ENCODE measurements at places on chromosomes 11 and 22.
A peak's percentile ranks its signal among the peaks of the same experiment; 100 is the strongest.

- no peak for DNase-seq
Measured at GRCh38 chr11:46489656-46490560, 98.3 kb upstream of the CHRM4 start.

GRCh38 chr11:70448983-70449567 is 50.7 kb downstream of the CTTN start:
- DNase-seq: no peak

DNA sequence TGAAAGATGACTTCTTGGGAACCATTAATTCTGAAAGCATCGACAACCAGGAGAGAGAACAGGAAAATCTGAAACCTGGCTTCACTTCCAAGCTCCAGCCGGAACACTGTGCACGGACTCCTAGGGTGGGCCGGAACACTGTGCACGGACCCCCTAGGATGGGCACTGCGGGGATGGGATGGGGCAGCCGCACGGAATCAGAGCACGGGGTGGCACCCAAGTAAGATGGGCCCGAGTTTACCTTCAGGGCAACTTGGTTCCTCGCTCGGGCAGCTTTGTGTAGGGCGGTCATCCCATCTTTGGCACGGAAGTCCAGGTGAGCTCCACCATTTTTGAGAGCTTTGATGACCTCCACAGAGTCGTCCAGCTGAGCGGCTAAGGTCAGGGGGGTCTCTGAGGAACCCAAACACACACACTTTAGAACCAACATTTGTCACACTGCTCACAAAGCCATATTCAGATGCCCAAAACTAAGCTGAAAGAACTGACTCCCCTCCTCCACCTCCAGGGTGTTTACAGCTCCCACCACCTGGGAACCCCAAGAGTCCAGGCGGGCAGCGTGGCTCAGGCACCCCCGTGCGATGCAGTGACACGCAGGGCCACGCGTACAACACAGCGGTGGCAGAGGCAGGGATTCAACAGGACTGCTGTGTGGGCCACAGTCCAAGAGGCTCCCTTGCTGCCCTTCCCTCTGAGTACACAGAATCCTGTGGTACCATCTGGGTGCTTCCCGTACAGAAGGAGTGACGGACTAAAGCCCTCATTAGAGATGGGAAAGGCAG is 157.9 kb downstream of the SHANK2 start:
- no peak for DNase-seq

DNA sequence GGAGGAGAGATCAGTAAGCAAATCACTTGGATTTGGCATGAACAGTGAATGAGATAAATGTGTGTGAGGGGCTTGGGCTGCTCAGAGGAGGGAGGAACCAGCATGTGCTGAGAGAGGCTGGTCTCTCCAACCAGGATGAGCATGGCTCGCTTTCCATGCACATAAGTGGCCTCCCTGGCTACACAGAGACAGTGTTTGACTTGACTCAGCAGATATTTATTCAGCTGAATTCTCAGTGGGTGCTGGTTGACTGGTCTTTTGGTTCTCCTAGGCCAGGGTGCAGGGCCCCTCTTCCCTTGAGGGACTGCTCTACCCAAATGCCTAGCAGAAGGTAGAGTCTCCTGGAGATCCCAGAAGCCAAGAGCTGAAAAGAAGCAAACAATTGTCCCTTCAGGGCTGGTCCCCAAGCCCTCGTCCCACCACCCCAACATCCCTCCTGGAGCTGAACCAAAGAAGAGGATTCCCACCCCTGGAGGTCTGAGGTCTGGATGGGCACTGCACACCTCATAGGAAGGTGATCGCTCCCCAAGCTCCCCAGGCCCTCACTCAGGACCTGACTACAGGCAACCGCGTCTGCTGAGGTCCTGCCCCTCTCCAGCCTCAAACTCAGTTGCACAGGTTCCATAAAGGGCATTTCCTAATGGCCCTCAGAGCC is 3.3 kb upstream of the TRIM29 start:
- no peak for DNase-seq

- no peak for DNase-seq
Measured at GRCh38 chr22:37855462-37855861, 6.2 kb downstream of the EIF3L start.

GRCh38 chr11:57417056-57417455 is 9.9 kb downstream of the SLC43A3 start:
- DNase-seq: no peak

GRCh38 chr11:115741376-115742107 is 237.3 kb upstream of the CADM1 start:
- no peak for DNase-seq

- no peak for DNase-seq
Measured at GRCh38 chr11:47331454-47332302, 20.8 kb downstream of the MYBPC3 start.

- DNase-seq: no peak
Measured at GRCh38 chr11:130719220-130719915, 196.9 kb downstream of the SNX19 start.

GRCh38 chr22:42768385-42769035 is 47.8 kb upstream of the A4GALT start:
- no peak for DNase-seq

GRCh38 chr11:72629266-72629665 is 45.0 kb downstream of the PDE2A start:
- no peak for DNase-seq

GRCh38 chr11:15195454-15196200 is 80.9 kb downstream of the INSC start:
- no peak for DNase-seq

GRCh38 chr11:27700351-27701301 is at the start of gene BDNF:
TSS of gene BDNF (minus strand) at chr11:27700455. CDS start at chr11:27658564, 41,891 bp downstream.
- DNase-seq: no peak

DNA sequence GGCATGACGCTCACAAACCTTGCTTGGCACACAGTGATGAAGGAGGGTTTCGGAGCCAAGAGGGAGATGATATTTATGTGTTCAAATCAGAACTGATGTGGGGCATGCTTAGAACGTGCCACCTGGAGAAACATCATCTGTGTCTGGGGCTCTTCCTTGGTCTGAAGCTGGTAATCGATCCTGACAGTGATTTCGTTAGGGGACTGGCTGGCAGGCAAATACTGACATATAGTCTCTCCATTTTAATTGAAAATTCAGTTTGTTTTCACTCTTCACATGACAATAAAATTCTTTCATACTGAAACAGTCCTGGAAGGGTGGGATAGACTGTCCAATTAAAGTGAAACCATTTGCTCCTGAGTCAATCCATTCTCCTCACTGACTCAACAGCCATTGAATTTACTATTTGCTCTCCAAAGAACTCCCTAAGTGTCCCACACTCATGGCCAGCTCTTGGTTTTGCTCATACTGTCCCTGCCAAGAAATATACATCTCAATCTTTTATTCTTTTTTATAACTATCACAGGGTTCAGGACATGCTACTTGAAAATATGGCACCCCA is 134.8 kb downstream of the TRPC6 start:
- no peak for DNase-seq

DNA sequence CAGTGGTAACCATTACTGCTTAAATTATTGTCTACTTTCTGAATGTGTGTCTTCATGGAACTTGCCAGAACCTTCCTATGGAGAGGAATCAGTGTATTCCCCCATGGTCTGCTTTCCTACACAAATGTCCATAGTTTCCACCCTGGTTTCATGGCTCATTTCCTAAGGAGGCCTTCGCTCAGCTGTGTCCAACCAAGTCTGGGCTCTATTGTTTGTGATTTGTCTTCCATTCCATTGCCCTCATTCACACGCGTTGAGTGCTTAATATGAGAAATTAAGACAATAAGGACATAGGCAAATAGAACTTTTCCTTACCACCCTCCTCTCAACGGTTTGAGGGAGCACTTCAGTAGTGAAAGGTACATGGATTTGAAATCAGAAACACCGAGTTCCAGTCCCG is 510.6 kb downstream of the NTM start:
- no peak for DNase-seq

- no peak for DNase-seq
Measured at GRCh38 chr11:31932879-31933278, 121.8 kb upstream of the PAX6 start.

DNA sequence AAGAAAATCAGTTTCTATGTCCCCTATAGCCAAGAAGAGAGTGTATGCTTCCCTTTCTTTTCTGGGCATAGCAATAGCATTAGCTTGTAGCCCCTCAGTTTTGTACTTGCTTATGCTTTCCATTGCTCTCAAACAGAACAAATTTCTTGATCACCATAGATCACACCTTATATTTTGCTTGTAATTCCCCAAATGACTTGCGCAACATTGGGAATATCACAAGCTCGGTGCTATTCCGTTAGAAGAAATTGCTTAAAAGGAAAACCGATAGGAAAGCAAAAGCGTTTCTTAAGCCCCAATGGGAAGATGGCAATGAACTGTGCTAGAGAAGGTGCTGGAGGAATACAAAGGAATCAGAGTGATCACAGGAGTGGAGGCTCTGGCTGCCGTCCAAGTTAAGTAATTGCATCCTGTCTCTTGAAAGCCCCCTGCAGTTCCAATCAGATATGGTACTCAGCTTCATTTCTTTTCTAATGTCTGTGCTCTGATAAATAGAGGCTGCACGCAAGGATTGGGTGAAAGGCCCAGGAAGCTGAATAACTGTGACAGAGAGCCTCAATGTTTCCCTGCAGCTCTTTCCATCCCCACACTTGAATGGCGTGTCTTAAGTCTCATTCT is 182.1 kb upstream of the KIRREL3 start:
- DNase-seq: no peak

DNA sequence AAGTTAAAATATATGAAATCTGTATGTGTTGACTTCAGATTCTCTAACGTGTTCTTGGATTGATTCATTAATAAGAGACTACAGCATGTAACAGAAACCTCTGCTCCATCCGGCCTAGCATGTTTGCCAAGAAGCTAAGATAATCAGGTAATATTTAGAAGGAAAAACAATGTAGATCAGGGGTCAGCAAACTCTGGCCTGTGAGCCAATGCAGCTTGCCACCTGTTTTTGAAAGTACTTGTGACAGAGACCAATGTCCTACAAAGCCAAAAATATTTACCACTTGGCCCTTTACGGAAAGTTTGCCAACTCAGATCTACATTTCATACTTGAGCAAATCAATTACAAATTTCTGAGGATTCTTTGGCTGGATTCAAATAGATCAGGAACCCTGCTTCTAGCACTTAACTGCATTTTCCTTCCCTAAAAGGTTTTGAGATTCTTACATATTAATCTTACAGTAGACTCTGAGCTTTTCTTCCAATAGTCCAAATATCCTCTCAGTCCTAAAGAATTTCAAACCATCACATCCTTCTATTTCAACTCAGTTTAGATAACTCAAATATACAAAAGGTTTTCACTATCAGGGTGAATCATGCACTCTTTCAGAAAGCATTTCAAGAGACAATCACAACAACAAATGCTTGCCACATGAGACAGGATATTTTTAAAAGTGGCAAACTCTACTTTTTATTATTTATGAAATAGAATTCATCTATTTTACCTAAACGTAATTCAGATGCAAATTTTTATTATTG is 29.5 kb downstream of the APOL5 start:
- DNase-seq: no peak

DNA sequence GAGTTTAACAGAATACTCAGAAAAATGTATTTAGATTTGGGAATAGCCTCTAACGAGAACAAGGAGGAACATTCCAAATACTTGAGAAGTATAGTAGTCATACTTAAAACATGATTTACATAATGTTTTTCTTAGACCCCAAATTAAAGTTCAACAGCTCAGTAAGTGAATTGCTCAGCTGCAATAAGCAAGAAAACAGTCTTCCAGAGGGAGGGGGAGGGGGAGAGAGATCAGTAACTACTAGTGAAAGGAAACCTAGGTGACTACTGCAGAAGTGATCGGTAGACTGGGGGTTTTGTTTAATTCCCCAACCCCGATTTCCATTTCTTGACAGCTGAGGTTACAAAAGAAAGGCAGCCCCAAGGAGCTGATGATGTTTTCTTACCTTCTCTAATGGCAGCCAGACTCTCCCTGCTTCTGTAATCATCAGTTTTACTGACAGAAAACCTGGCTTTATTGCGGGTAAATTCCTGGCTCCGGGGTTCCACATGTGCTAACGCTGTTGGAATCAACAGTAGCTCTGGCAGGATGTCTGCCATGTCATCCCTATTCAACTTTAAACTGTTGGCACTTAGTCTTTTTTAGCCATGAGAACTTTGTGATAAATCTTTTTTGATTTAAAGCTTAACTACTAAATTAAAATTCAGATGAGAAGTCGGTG is 82.4 kb upstream of the BIRC3 start:
- DNase-seq: no peak

GRCh38 chr22:35638410-35638809 is 9.8 kb upstream of the APOL6 start:
- no peak for DNase-seq

DNA sequence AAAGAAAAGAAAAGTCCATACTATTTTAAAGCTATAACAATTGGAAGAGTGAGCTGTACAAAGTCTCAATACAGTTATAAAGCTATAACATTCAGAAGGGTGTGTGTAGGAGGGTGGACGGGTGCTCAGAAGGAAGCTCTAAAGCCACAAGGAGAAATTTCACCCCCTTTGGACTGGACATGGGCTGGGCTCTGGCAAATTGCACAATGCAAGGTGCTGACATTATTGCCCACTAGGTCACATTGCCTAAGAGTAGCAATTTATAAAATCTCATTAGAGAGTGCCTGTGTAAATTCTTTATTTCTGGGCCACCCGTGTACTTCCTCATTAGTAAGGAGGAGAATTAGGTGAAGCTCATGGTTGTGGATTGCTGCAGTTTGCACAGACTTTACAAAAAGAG is 5.7 kb upstream of the APOBEC3A start:
- DNase-seq: no peak

GRCh38 chr11:129881570-129882170 is 13.7 kb downstream of the NFRKB start:
- no peak for DNase-seq

- DNase-seq: no peak
Measured at GRCh38 chr22:48185071-48186055, 1422.9 kb downstream of the TBC1D22A start.

DNA sequence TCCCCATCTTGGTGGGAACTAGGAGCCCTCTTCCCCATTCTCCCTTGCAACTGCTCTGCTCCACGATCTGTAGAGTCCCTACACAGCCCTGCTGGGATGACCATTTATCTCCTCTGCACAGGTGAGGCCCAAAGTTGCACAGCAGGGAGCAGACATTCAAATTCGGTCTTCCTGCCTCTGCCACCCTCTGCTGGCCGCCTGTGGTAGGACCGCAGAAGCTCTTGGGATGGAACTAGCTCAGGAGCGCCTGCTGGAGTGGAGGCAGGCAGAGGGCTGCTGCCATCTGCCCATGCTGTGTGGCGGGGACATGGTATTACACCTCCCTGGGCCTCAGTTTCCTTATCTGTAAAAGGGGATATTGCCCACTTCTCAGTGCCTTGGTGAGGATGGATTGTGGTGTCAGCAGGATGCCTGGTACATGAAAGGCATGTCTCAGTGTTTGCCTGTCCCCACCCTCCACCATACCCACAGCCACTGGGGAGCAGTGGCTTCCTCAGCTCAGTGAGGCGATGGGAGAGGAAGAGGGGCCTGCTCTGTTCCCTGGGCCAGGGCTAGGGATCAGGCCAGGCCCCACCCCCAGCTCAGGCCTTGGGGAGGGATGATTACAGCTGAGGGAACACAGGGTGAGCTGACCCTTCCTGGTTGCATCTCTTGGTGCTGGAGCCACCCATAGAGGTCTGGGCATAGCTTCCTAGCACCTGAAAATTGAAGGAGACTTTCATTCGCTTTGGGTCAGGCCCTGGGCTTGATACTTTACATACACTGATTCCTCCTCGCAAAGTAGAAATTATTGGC is 11.3 kb upstream of the OMP start:
- peak; percentile 18 for DNase-seq

- DNase-seq: no peak
Measured at GRCh38 chr11:119793335-119793984, 64.5 kb upstream of the NECTIN1 start.

All from GM12864 (cell line).